HEK293T (cell line): ENCODE measurements at places on chromosomes 12 and 14.
A peak's percentile ranks its signal among the peaks of the same experiment; 100 is the strongest.

DNA sequence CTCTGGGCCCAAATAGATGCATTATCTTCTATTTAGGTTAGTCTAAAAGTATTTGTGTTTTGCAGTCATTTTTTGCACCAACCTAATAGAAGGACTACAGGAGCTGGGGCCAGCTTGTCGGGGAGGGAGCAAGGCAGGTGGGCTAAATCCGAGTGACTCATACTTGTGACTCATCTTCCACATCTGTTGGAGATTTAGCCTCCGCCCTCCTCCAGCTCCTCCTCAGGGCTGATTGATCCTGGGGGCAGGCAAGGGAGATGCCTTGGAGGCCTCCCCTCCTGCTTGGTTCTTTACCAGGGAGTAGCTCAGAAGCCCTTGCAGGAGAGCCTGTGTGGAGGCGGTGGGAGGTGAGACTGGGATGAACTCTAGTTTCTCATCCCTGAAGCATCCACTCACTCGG lies 27.9 kb downstream of the RHOF start:
- no peak for DNase-seq

GRCh38 chr12:132439333-132439904 lies 50.5 kb upstream of the FBRSL1 start:
- no peak for DNase-seq

- no peak for DNase-seq
Measured at GRCh38 chr14:59360923-59361794, 104.0 kb downstream of the GPR135 start.

DNA sequence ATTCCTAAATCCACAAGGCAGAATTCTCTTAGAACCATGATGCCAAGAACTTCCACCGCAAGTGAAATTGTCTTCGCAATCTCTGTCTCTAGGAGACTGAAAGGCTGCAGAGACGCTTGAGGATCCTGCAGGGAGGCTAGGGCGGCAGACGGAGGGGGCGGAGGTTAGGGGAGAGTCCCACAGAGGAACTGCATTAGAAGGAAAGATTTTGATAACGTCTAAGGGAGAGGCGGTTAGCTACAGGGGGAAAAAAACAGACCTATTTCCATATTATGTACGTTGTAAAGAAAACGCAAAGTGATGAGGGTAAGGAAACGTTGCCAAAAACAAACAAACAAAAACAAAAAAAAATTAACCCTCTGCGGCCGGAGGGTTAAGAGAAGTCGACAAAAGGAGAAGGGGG lies 595 bp downstream of the KLHL28 start:
- DNase-seq, result peak; percentile 52

DNA sequence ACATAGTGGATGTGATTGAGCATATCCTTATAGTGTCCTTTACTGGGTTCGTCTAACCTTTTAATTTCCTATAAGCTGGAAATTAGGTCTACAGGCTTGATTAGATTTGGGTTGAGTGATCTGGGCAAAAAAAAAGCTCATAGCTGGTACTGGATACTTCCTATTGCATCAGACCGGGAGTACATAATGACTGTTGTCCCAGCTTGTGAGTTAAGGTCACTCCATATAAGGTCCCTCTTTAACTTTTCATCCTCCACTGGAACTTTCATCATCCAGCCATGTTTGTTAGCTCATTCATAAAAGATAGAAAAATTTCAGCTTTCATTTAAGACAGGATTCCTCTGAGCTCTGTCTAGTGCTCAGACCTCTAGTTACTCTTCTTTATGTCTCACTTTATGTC lies 80.8 kb downstream of the C14orf132 start:
- no peak for DNase-seq

DNA sequence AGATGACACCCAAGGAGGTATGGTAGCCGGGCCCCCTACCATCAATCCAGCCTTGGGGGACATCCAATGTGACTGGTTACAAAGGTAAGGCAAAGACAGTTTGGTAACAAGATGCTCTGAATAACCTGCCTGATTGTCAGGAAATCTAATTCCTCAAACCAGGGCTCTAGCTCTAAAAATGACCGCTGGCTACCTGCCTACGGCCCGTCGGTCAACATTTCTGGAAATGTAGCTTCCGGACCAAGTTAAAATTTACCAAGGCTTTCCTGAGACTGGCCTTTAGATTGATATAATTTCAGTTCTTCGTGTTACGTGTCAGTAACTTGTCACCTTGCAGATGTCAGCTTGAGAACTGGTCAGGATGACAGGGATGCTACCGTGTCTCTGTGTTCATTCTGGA lies 34.2 kb upstream of the FOXN3 start:
- no peak for DNase-seq
